ENCODE measurements at places on chromosomes 7 and 10.

DNA sequence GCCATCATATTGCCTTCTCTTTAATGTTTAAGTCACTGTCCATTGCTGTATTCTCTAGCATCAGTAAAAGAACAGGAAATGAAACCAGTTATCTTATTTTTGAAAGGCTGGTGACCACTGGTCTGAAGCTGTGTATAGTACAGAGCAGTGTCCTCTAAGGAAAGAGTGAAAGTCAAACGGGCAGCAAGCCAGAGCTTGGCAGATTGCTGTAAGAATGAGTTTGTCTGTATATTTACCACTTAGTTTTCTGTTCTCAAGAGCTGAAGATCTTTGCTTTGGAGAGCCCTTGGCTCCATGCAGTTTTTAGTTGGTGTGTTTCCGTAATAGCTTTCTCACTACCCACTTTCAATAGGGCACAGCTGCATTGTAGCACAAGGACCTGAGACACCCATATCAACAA, 31.9 kb downstream of the PCBD1 start:
- DNase-seq: no peak

DNA sequence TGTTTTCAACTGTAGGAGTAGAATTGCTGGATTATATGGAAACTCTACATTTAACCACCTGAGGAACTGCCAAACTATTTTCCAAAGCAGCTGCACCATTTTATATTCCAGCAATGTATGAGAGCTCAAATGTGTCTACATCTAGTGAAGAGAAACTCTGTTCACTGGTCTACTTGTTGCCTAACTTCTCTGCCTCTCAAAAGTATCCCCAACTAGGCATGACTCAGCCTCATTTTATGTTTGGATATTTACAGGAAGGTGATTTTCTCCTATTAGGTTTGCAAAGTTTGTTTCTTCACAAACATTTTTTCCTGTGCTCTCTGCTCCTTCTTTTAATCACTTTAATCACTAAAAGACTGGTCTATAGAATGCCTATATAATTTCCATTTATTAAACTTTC, 37.1 kb upstream of the SRI start:
- DNase-seq: no peak

GRCh38 chr7:149873970-149874643, 338 bp downstream of the ATP6V0E2 start:
- DNase-seq: no peak

DNA sequence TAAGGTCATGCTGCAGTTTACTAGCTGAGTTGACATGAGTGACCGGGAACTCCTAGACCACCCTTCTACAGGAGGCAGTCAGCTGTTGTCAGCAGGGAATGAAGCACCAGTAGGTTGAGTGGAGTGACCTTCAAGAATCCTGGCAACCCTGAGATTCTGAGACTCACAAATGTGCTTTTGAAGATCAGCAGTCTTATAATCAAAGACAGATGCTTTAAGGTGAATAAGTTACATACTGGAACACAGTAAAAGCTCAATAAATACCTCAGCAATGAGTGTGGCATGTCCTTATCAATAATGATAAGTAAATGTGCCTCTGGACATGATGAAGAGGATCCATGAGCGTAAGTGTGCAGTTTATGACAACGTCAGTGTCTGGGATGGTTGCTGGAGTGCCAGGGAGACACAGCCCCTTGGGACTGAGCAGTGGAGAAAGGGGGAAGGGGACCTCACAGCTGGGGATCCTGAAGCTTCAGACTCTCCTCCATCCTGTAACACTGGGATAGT, 11.9 kb upstream of the OR6V1 start:
- DNase-seq: no peak

- DNase-seq: no peak
Observed at GRCh38 chr10:50403074-50403473, 151.8 kb upstream of the ASAH2 start.

GRCh38 chr10:69416695-69417094, at the start of gene TACR2:
Gene TACR2 (minus strand): TSS chr10:69416918. CDS start chr10:69416323, 595 bp downstream.
- DNase-seq: no peak

GRCh38 chr7:16816824-16817223, 12.0 kb upstream of the AGR2 start:
- DNase-seq: no peak

DNA sequence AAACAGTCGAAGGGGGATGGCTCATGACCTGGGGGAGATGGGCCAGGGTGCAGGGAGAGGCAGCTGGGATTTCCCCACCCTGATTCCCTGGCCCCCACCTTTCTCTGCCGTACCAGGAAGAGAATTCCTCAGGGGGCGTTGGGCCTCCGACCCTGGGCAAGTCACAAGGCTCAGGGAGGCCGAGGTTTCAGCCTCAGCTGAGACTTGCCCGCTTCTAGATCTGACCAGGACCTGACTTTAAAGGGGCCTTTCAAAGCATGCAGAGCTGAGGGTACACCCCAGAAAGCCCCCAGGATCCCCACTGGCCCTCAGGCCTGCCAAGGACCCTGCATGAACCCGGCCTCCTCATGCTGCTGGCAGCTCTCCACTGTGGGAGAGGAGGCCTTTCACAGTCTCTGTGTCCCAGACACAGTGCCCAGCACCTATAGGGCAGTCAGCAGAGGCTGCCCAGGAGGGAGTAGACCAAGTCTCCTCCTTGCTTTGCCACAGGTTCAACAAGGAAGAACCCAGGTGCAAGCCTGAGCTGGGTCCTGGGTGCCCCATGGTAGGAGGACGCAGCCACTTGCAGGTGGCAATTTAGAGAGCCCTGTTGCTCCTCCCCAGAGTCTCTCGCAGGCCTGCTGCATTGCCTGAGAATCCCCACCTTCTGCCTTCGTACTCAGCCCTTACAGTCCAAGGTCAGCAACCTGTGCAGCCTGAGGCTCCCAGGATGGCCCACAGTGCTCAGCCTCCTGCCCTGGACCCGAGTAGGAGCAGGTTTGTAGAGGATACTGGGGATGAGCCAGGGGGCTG, 89.3 kb downstream of the CHST15 start:
- no peak for DNase-seq

GRCh38 chr10:63630931-63631680, 109.9 kb downstream of the REEP3 start:
- DNase-seq: no peak

DNA sequence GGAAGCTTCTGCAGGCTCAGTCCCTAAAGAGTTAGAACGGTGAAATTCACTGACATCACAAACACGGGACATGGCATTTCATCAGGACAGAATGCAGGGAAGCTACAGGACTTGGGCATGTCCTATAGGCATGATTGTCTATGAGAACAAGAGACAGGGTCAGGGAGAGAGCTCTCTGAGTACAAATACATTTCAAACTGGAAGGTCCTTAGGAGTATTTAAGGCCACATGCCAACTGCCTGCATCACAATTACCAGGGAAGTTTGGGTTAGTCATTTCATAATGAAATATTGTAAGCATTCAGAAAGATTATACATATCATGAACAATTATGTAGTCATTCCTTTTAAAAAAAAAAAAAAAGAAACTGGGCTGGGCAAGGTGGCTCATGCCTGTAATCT, 71.3 kb downstream of the CREB3L2 start:
- no peak for DNase-seq

GRCh38 chr7:135322571-135323340, 89.1 kb downstream of the STRA8 start:
- no peak for DNase-seq

- peak; percentile 86 for DNase-seq
Observed at GRCh38 chr7:85186521-85187241, at the start of gene SEMA3D. Gene SEMA3D (minus strand): TSS chr7:85187056. CDS start chr7:85121891, 65,165 bp downstream.

DNA sequence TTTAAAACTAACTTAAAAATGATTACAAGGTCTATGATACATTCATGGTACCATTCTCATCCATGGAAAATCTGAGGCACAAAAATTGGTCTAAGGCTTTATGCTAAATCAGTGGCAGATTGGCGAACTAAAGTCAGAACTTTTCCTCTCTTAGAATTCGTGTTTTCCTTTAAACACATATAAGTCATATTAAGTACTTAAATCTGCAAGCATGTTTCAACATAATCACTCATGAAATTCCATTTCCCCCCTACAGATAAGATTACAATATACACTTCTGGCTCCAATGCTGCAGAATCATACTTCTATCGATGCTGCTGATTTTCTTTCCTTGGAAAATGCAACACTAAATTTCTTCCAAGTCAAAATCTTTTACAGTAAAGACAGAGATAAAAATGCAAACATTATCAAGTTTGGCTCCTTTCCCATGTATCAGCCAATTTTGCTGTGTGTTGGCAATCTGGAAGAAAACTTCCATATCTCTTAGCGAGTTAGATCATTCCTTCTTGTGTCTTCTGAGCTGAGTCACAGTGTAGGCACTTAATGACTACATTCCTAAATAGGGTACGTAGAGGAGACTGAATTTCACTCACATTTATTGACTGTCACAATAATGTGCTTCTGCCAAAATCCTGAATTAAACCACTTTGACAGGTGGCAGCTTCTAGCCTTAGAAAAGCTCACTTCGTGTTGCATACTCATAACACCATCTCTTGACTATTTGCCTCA, 76.4 kb upstream of the LRRC17 start:
- DNase-seq: no peak

DNA sequence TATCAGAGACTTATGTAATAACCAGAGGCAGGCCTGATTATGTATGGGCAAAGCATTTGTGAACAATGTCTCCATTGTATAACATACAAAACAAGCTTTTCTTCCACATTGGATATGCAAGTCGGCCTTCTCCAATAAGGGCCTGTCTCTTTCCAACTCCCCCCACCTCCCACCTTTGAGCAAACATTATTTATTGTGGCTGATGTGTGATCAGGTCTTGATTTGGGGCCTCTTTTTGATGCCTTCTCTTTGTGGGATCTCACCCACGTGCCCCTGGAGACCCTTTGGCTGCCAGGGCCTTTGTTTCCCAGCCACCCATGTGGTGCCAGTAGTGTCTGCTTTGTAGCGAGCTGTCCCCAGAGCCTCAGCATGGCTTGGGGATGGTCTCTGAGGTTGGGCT, 53.0 kb downstream of the TCF7L2 start:
- DNase-seq: no peak

- DNase-seq: no peak
Observed at GRCh38 chr10:92074126-92074887, 150.7 kb downstream of the BTAF1 start.

DNA sequence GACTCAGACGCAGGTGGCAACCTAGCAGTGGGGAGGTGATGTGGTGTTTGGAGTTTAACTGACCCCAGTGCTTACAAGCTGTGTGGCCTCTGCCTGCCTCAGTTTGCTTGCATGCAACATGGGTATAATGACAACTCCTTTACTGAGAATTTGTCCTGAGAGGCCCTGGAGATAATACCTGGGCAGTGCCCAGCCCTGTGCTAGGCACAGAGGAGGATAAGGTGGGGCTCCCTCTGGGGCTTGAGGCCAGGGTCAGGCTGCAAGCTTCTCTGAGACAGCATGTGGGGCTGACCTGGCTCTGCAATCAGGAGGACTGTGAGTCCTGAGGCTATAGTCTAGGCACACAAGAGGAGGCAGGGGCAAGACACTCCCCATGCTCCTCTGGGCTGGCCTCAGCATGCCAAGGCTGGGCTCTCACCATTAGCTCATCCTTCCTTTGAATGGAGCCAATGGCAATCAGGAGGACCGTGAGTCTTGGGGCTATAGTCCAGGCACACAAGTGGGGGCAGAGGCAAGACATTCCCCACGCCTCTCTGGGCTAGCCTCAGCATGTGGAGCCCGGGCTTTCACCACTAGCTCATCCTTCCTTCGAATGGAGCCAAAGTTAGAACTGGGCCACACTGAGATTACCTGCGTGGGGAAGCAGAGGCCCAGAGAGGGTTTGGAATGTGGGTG, 147.9 kb downstream of the RPS24 start:
- DNase-seq: no peak

DNA sequence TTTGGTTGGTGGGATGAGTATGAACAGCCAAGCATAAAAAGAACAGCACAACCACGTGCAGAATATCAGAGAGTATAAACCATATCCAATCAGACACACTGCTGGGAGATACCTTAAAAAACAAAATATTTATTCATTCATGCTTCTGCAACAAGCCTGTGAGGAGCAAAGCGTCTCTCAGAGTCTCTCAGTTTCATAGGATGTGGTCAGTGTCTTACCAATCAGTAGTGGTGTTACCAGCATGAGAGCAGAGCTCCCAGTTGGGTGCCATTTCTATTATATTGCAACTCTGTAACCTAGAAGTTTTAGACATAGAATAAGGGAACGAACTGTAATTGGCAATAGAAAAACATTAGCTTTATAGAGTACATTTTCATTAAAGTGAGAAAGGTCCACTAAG, 445.9 kb upstream of the LRRN3 start:
- no peak for DNase-seq

DNA sequence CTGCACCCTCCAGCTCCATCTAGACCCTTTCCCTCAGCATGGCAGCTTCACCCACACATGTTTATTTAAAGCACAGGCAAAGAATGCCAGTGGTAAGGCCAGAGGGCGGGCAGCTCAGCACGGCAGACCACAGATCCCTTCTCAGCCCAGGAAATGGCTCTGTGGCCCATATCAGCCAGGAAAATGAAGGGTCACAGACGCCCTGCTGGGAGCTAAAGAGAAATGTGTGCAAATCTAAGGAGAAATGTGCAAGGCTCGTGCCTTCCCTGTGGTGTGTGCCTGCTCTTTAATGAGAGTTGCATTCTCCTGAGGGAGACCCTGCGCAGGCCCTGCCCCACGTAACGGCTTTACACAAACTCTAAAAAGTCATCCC, 23.0 kb downstream of the PTPRN2 start:
- no peak for DNase-seq

GRCh38 chr10:117260084-117260483, 19.2 kb downstream of the SLC18A2 start:
- DNase-seq: no peak

GRCh38 chr7:22268884-22269421, 88.0 kb downstream of the RAPGEF5 start:
- DNase-seq: no peak

- DNase-seq: no peak
Observed at GRCh38 chr10:118342638-118343020, 505 bp upstream of the FAM204A start.

GRCh38 chr10:29345144-29345909, 56.5 kb downstream of the LYZL1 start:
- no peak for DNase-seq

DNA sequence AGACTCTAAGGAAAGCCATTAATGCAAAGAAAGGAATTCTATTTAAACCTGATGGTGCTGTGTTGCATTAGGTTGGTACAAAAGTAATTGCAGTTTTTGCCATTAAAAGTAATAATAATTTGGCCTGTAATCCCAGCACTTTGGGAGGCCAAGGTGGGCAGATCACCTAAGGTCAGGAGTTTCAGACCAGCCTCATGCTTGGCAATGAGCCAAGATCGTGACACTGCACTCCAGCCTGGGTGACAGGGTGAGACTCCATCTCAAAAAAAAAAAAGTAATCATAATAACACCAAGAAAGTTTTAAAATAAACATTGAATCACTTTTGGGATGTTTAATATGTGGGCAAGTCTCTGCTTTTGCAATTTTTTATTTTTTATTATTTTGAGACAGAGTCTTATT, 107.3 kb upstream of the FRMD4A start:
- DNase-seq: no peak

GRCh38 chr10:132248455-132249225, 59.1 kb downstream of the STK32C start:
- DNase-seq: peak; percentile 23

All from NCI-H2081 (cell line).